NCI-H2171 treated with DMSO at 0.1 percent for 48 hours (cell line): ENCODE measurements at places on chromosomes 16 and 17.
A peak's percentile ranks its signal among the peaks of the same experiment; 100 is the strongest.

- no peak for DNase-seq
Observed at GRCh38 chr16:11058832-11059231, 114.5 kb downstream of the CLEC16A start.

- DNase-seq, result peak; percentile 65
Observed at GRCh38 chr16:11342021-11342855, 3.0 kb upstream of the RMI2 start.

GRCh38 chr17:57946798-57947358 is 8.3 kb downstream of the CUEDC1 start:
- no peak for DNase-seq

DNA sequence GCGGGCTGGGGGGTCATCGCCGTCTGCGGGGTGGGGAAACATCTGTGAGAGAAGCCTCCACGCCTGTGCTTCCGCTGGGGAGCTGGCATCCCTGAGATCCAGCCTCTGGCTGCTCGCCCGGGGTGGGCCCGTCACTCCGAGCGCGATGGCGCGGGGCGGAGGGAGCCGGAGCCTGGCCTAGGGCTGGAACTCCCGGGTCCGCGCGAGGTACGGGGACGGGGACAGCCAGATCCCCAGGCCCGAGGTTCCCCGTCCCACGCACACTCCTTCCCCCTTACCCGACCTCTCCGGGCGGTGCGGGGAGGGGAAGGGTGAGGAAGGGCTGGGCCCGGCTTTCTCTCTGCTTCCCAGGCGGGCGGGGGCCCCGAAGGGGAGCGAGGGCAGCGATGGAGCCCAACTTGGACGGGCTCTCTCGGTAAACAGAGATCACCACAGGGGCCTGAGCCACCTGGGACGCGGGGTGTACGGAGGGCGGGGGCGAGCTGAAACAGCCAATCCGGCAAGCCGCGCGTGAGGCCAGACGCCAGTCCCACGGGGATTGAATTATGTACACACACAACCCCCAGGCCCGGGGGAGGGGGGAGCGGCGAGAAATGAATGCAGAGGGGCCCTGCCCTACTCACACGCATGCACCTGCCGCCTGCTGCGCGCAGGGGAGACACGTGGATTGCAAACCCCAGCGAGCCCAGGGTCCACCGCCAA is at the start of gene SLC16A11:
SLC16A11 (minus strand) TSS at position 596 of the 702 bp plus-strand sequence; CDS start at position 17, 579 bp downstream.
- peak; percentile 92 for DNase-seq

- DNase-seq, result no peak
Observed at GRCh38 chr17:7380321-7380720, 568 bp upstream of the TNK1 start.

DNA sequence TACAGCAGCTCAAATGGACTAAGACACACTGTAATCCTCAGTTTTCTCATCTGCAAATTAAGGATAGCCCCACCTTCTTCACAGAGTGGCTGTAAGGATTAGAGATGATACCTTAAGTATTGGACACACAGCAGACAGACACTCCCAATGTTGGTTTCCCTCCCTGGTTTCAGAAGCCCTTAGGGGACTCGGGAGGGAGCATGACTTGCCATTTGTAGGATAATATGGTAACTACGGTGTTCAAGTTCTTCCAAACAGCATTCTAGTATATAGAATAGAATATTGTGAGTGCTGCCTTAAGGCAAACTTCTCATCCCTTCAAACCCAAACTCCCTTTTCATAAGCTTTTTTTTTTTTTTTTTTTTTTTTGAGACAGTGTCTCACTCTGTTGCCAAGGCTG is 101.9 kb downstream of the COPRS start:
- DNase-seq, result no peak

GRCh38 chr16:64453646-64454045 is 668.2 kb downstream of the CDH11 start:
- DNase-seq, result no peak

- DNase-seq, result no peak
Observed at GRCh38 chr16:16005721-16006120, 56.3 kb downstream of the ABCC1 start.

GRCh38 chr17:9922012-9922848 is 17.2 kb upstream of the RCVRN start:
- DNase-seq, result no peak

- no peak for DNase-seq
Observed at GRCh38 chr17:2905269-2905668, 109.0 kb downstream of the RAP1GAP2 start.

- peak; percentile 60 for DNase-seq
Observed at GRCh38 chr17:36778448-36778847, 158.8 kb upstream of the LHX1 start.

DNA sequence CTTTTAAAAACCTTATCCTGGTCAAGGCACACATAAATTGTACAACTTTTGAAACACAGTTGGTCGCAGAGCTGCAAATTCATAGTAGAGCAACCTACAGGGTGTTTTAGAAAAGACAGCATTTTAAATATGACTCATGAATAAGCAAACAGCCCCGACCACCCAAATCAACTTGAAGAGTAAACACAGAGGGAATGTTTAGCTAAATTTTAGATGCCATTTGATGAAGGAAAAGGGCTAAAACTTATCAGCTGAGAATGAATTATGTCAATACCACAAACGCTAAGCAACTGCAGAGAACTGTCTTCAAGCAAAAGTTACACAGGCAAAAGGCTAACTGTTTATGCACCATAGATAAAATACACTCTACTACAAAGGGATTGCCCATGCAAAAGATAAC is 427.5 kb upstream of the PSMD7 start:
- no peak for DNase-seq

DNA sequence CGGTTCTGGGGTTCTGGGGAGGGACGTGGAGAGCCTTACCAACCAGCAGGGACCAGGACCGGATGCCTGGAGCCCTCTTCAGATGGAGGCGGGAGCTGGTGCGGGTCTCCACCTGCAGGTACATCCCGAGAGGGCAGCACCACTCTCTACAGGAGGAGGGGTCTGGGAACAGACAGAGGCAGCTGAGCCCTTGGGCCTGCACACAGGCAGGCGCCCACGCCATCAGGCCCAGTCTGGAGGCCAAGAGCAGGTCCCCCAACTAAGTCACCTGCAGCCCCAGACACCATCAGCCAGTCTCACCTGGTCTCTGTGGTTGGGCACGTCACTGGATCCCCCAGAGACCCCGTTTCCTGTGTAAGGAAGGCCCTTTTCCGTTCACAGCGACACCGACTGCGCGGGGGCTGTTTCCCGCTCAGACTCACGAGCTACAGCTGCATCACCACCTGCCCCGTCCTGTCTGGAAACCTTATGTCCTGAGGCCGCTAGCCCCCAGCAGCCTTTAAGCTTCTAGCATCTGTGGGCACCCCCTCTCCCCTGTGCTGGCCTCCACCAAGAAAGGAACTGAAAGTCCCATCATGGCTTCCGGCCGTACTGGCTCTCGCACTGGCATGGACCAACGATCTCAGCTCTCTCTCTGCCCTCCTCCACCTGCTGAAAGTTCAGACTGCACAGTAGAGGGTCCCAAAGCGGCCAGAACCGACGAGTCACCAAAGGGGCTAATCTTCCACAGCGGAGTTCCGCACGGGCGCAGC is 1.2 kb downstream of the CYBC1 start:
- no peak for DNase-seq

DNA sequence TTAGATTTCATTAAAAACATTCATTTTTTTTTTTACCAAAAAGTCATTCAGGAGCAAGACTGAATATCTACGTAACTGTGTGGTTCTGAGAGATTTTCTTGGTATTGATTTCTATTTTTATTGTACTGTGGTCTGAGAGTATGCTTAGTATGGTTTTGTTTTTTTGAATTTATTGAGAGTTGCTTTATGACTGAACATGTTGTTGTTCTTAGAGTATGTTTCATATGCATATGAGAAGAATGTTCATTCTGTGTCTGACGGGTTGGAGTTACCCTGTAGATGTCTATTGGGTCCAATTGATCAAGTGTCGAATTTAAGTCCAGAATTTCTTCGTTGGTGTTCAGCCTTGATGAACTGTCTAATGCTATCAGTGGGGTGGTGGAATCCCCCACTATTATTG is 306.0 kb upstream of the KCNJ16 start:
- no peak for DNase-seq

- DNase-seq, result no peak
Observed at GRCh38 chr16:16118337-16118736, 105.0 kb downstream of the ABCC6 start.

DNA sequence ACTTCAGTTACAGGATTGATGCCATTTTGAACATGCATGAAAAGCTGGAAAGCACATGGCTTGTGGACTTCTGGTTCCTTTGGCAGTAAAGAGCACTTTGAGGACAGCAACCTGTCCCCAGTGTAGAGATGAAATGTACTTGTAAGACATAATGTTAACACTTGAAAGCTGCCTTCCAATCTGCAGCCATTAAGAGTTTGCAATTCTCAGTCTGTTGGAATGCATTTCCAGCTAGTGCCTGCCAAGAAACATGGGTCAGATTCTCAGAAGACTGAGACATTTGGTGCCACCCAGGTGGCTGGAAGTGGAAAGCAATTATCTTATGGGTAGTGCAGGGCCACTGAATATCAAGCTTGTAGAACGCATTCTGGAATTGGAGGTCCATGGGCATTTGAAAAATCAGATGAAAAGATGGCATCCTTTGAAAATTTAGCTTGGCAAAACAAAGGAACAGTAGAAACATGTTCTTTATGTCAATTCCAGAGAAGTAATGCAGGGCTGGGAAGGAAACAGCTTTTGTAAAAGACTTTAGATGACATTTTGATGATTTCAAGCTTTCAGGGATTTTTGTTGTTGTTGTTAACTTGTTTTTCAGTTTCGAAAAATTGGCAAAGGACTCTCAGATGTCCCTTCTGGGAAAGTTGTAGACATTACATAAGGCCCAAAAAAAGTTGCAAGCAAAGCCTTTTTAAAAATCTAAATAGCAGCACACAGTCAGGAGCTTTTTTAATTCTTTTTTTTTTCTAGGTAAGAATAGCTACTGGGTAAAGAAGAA is 147.0 kb downstream of the ABCA8 start:
- no peak for DNase-seq

DNA sequence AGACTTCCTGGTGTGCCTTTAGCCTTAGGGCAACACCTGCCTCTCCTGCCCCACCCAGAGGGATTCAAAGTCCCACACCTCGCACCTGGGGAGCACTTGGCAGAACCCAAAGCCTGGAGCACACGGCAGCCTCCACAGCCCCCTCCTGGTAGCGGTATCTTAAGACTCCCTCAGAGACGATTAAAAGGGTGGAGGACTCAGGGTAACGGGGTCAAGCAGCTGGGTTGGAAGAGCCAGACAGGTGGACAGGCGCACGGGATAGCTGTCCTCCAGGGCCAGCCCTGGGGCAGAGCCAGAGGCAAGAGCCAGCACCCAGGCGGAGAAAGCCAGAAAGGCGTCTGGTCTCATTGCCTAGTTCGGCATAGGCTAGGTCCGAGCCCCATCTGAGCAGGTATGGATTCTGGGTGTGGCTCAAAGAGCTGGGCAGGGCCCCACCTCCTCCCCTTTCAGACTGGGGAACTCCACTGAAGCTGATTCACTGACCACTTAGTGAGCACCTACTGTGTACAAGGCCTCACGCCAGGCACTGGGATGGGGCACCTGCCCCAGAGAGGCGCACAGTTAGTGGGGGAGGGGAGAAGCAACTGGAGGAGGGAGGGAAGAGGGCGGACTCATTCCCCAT is 55.0 kb upstream of the MEAK7 start:
- DNase-seq, result no peak

- DNase-seq, result no peak
Observed at GRCh38 chr16:67858500-67858899, 11.0 kb upstream of the CENPT start.
